ENCODE measurements at places on chromosomes 3 and 15.
A peak's percentile ranks its signal among the peaks of the same experiment; 100 is the strongest.

DNA sequence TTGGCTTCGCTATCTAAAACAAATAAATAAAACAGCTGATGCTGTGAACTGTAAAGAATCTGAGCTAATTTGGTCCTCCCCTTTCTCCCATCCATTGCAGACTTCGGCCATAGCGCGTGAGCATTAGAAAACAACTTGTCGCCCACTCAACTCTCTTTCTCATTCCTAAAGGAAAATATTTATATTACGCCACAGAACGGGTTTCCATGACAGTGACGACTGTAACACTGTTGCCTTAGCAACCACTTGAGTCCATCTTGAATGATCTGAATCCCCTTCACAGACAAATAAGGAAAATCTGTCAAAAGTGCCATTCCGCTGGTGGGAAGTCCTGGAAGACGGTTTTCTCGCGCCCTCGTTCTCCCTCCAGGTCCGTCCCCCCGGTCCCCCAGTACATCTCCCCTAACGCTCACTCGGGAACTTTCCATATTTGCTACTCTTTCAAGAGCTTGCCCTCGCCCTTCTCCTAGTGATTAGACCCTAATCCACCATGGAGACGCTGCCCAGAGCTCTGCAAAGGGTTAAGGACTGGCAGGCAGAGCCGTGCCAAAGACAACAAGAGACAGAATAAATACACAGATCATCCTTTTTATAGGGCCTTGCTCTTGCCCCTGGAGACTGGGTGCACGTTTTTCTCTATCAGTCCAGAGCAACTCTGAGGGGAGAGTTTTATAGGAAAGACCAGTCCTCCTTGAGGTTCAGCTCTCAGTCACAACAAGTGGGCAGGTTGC lies 50.5 kb downstream of the CRYGS start:
- DNase-seq = no peak

DNA sequence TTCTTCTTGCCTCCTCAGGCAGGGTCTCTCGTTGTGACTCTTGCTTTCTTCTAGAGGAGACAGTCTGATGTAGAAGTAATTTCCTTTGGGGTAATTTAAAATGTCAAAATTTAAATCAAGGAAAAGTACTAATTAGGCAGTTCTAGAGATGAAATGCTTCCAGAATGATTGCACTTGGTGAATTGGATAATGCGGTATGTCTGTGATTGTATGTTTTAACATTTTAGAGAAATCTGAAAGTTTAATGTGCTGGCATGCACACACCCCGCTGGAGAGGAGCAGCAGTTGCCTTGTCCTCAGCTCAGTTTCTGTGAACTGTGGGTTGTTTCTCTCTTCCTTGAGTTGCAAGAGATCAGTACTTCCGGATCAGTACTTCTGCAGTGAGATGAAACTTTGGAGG lies 322.9 kb upstream of the CTDSPL start:
- no peak for DNase-seq

- no peak for DNase-seq
Observed at GRCh38 chr3:109073116-109073515, 44.8 kb downstream of the MORC1 start.

DNA sequence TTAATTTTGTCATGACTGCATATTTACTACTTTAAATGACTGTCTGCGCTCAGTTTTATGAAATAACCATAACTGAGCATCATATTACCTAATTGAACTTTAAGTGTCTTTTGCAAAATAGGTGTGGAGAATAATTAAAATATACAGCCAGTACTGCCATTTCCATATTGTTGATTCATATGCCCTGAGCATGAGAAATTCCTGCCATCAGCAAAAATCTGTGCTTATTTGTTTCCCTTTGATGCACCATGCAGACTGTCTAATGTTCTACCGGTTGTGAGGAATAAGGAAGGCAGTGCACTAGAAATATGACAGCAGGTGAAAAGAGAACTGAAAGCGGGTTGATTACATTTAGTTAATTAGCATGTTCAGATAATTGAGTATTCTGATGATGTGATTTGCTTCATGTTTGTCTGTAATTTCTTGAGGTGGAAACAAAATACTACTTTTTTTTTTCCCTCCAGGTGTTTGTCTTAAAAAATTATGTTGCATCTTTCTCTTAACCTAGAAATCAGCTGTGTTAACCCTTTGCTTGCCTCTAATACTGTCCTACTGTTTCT lies 229.4 kb upstream of the AZI2 start:
- DNase-seq = no peak

GRCh38 chr3:126926684-126927400 lies 56.1 kb upstream of the PLXNA1 start:
- DNase-seq = peak; percentile 50

DNA sequence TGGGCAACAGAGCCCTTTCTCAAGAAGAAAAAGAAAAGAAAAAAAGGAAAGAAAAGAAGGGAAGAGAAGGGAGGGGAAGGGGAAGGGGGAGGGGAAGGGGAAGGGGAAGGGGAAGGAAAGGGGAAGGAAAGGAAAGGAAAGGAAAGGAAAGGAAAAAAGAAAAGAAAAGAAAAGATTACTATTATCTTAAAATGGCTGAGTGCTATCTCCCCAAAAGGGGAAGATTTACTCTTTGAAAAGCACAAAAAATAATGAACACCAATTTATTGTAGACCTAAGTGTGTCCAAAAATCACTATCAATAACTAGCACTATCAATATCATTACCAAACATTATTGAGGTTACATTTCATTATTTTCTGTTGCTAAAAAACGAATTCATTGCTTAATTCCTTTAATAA lies 89.0 kb downstream of the ATP1B3 start:
- no peak for DNase-seq

DNA sequence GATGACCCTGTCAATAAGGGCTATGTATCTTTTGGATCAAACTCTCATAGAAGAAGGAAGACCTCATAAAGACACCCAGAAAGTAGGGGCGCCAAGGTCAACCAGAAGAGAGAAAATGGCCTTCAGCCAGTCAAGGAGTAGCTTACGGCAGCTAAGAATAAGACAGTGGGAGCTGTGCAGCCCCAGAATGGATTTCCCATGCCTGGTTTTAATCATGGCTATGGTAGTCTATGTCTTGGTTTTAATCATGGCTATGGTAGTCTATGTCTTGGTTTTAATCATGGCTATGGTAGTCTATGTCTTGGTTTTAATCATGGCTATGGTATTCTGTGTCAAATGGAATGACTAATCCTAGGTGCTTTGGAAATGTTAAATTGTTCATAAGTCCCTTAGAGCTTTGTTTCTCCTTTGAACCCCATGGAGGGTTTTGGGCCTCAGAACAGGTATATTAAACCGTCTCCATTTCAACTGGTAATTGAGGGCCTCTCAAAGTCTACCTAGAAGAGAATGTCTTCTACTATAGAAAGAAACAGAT lies 742.0 kb upstream of the CFAP20DC start:
- DNase-seq = no peak

DNA sequence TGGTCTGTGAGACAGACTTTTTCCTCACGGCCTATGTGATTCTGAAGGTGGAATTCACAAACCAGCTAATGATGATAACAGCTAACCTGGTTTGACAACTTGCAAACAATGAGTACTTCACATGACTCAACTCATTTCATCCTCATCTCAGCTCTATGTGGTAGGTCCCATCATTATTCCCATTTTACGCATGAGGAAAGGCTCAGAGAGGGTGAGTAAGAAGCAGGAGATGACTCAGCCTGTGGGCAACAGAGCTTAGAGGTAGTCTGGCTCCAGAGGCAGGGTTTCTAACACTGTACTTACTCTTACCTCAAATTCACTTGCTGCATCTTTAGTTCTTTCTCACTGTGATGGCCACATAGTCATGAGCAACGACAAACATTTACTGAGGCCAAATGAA lies 25.8 kb upstream of the PSMD6 start:
- DNase-seq = peak; percentile 14

DNA sequence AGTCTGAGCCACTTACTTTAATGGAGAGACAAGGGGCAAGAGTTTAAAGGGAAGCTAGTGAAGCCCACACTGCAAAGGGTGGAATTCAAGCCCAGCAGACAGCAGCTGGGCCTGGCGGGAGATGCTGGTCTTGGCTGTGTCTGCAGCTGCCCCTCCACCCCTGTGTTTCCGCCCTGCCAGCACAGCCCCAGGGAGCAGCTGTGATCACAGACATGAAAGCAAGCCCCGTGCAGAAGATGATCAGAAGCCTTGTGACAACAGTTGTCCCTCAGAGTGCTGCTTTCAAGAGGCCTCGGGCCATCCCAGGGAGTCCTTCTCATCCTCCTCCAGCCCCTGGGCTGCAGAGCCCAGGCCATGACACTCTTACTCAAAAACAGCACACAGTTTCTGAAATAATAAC lies 24.1 kb upstream of the SLC6A1 start:
- DNase-seq = no peak

GRCh38 chr3:23952646-23953045 lies 7.6 kb downstream of the NR1D2 start:
- DNase-seq = no peak

DNA sequence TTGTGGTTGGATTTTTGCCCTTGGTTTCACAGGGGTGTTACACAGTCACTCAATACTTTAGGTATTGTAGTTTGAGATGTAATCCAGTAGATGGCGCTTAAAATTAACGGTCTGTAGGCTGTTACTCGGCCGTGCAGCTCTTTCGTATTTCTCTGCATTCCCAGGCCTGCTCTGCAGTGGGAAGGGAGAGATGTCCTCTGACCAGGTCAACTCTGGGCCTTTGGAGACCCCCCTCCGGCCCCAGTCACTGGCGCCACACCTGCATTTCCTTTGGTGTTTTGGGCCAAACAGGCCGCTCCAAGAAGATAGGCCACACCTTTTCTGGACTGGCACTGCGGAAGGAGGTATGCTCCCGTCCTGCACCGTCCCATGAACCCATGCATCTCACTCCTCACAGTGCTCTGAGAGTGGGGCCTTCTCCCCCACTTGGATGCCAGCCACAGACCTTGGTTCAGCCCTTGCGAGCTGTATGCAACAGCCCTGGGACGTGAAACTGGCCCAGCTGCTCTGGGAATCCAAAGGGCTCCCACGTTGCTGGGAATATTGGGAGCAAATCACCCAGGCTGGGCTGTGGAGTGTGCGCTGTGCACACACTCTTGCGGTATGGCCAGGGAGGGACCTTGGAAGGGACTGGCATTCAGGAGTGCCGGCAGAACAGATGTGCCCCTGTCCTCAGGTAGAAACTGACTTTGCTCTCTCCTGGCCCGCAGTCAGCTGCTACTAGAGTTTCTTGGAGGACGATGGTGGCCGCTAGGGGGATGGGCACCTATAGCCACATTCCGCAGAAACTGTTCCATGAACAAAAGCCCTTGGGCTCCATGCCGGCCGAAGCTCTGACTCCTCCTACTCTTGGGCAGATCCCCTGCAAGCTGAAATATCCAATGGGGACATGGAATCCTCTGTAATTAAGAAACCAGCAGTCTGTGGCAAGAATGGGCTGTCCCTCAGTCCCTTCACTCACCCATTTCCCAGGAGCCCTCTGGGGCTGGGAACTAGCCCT lies 410.5 kb upstream of the CADM2 start:
- peak; percentile 31 for DNase-seq

DNA sequence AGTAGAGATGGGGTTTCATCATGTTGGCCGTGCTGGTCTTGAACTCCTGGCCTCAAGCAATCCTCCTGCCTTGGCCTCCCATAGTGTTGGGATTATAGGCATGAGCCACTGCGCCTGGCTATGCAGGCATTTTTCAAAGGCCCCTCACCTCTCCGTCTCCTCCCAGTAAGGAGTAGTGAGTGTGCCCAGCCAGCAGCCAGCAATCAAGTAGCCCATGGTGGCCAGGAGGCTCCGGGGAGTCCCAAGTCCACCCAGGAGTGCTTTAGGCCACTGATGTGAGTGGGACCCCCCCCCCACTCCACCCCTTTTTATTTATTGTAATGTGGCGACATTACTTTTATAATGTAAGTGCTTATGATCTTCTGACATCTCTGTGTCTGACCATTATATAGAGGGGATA lies 8.1 kb downstream of the ISG20 start:
- no peak for DNase-seq

DNA sequence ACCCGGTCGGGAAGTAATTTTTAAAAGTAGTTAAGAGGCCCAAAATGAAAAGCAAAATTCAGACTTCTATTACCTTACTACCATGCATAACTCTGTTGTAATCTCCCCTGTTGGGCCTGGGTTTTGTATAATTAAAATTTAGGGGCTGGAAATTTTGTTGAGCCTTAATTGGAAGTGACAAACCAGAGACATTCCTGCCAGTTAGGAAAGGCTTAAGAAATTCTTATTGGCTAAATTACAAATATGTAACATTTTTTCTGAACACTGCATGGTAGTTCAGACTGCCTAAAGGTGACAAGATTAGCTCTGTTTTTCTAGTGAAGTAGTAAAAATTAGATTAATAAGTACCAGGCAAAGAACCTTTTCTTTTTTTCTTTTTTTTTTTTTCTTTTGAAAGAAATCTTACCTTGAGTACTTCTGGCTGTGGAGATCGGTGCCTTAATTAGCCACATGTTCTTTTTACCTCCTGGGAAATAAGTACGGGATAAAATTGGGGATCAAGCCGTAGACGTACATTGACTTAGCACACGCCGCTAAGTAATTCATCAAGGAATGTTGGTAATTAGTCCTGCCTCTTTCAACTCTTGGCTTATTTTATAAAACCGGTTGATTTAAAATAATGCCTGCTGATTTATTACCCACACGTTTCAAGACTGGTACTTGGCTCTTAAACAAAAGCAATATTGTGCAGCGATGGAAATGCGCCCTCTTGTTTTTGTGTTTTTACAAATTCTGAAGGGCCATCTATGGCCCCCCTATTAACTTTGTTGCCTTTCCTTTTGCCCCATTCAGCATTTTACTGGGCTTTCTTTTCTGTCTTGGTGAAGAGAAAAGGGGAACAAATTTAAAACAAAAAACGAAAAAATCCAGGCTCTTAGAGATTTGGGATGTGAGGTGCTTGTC lies 111.2 kb upstream of the SAMMSON start:
- no peak for DNase-seq

- peak; percentile 68 for DNase-seq
Observed at GRCh38 chr3:46089237-46090011, 62.1 kb upstream of the XCR1 start.

DNA sequence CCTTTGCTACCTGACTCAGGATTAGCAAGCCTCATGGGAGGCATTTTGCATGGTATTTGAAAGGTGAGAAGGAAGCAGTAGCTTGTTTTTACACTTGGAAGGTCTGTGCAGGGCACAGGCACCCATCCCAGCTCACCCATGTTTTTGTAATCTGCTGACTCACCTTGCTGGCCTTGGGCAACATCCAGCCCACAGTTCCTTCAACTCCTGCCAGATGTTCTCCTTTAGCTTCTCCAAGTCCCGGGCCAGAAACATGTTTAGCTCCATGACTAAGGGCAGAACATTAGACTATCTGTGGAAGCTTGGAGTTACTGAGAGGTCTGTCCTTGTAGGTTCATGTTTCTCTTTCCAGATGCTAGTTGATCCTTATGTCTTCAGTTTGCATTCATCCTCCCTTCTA lies 12.4 kb upstream of the ZNF770 start:
- DNase-seq = no peak

GRCh38 chr3:127988770-127989557 lies 63.3 kb upstream of the SEC61A1 start:
- no peak for DNase-seq

- no peak for DNase-seq
Observed at GRCh38 chr15:100206643-100207042, 135.1 kb downstream of the ADAMTS17 start.

- DNase-seq = peak; percentile 30
Observed at GRCh38 chr3:64837986-64838735, 150.4 kb upstream of the ADAMTS9 start.

All from ACHN (cell line).